A549 (cell line): ENCODE measurements at places on chromosomes 1 and 21. TPM values are rescaled to one million over a fixed set of nuclear protein-coding genes. Genes with fewer than 3 reads are reported as not detected.

The PTAFR gene
- 0.17 to 0.24 TPM (median 0.17 TPM) in 3 replicates for polyA plus RNA-seq

DNA sequence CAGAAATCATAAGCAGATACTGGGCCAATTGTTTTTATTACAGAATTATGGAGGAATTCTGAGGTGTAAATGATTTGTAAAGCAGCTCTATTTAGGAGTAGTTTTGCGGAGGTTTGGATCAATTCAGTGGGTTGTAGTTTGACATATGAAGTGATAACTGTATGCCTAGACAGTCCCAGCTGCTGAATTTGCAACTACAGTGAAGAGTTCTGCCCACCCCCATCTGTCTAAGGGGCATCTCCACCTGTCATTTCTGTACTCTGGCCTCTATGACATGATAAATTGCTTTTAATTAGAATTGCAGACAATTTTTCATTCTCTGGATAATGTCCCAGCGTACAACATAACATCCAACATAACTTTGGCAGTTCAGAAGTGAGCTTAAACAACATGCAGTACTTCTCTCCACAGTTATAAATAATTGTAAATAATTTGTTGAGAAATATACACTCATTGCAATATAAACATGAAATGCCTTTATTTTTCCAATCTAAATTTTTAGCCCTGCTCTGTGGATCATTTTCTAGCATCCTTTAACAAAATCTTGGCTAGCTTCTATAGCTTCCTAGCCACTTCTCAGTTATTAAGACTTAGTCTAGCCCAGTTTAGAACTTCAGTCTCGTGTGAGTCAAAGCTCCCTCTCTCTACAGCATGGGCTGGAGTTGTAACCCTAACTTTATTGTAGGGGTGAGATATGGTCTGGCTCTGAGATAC, 52.3 kb downstream of the PDE4B start:
- no peak for DNase-seq

- DNase-seq, result no peak
These were observed 1.1 kb upstream of the THEM5 start for GRCh38 chr1:151854658-151855057.

The HNRNPU gene
- 449 to 465 TPM (median 455 TPM) in 3 replicates for polyA plus RNA-seq

DNA sequence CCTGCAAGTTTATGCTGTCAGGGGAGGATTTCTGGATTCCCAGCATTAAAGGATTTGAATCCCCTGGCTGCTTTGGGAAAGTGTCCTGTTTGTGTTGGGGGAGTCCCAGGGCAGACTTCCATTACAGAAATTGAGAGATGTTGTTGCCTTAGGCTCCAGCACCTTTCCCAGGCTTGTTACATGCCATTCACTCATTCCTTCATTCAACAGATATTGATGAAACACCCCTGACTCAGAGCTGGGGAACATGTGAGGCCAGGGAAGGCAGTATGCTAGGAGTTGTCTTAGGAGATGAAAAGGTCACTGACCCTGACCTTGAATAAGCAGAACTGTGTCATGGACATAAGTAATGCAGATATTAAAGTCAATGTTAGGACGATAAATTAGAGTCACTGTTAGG, 161.7 kb downstream of the NTMT2 start:
- DNase-seq, result no peak

GRCh38 chr1:66276218-66276617, 257.7 kb upstream of the SGIP1 start:
- DNase-seq, result no peak

GRCh38 chr1:235720544-235720943, 71.0 kb upstream of the GNG4 start:
- DNase-seq, result no peak

DNA sequence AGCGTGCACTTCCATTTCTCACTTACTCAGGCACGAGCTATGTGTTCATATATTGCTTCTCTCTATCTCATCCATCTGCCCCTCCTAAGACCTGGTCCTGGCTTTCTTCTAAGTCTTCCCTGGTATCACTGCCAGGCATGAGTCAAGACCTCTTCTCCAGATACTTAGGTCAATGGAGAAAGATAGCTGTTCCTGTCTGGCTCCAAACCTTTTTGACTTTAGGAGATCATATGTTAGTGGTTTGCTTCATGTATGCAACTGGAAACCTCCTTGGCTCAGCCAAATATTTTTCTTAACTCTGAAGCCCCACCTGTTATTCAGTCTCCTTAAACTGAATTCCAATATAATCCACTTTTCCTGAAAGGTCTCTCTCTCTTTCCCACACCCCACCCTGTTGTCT, 211.6 kb upstream of the PTBP2 start:
- DNase-seq, result no peak

- DNase-seq, result no peak
These were observed 29.8 kb downstream of the MAPKAPK2 start for GRCh38 chr1:206714331-206715058.

DNA sequence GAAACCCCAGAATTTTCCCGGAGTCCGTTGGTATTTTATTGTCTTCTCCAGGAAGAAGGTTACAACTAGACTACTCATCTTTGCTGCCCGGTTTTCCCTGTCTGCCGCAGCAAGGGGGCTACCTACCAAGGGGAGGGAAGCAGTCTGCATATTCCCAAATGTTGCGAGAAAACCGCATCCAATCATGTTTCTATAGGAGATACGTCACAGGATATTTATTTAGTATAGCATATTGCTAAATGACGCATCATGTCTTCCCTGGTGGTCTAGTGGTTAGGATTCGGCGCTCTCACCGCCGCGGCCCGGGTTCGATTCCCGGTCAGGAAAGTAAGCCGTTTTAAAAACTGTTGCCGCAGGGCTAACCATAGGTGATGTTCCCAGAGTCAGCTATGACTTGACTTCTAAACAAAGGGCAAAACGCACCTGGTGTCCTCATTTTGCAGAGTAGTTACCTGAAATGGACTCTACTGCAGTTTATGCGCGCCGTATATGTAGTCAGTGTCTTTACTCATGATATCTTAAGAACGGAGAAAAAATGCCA, 15.2 kb upstream of the ZNF692 start:
- DNase-seq, result peak; percentile 66

- no peak for DNase-seq
These were observed 29.1 kb upstream of the PLA2G4A start for GRCh38 chr1:186799689-186800054.

The OR2L2 gene
- not detected in 3 replicates for polyA plus RNA-seq

The SPRR3 gene
- polyA plus RNA-seq, result not detected in 3 replicates

The CLCNKB gene
- 0.07 to 0.18 TPM (median 0.08 TPM) in 3 replicates for polyA plus RNA-seq

- DNase-seq, result no peak
These were observed 336.5 kb upstream of the ADGRL2 start for GRCh38 chr1:81463936-81464837.

- no peak for DNase-seq
These were observed 288.7 kb downstream of the SPATA17 start for GRCh38 chr1:217919683-217920388.

The TMCC2 gene
- 2.9 to 3.7 TPM (median 3.2 TPM) in 3 replicates for polyA plus RNA-seq

DNA sequence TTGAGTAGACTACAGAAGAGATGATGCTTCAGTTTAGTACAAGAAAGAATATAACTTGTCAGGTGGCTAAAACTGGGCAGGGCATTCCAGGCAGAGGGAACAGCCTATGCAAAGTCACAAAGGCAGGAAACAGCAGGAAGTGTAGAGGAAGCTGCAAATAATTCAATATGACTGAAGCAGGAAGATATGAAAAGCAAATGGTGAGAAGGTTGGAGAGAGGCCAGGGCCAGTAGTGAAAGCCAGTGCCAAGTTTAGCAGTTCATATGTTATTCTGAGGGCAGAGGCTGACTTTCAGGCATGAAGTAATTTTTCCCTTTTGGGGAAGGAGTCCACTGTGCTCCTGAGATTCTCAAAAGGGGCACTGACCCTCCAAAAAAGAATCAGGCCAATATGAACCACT, 8.0 kb upstream of the YBX1 start:
- DNase-seq, result no peak

DNA sequence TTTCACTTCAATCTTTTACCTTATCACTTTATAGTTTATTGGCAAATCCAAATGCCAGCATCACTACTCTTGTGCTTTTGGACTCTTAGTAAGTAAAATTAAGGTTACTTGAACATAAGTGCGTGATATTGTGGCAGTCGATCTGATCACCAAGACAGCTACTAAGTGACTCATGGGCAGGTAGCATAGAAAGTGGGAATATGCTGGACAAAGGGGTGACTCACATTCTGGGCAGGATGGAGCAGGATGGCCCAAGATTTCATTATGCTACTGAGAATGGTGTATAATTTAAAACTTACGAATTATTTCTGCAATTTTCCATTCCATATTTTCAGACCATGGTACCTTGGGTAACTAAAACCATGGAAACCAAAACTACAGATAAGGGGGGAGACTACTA, 120.2 kb downstream of the ROR1 start:
- no peak for DNase-seq

DNA sequence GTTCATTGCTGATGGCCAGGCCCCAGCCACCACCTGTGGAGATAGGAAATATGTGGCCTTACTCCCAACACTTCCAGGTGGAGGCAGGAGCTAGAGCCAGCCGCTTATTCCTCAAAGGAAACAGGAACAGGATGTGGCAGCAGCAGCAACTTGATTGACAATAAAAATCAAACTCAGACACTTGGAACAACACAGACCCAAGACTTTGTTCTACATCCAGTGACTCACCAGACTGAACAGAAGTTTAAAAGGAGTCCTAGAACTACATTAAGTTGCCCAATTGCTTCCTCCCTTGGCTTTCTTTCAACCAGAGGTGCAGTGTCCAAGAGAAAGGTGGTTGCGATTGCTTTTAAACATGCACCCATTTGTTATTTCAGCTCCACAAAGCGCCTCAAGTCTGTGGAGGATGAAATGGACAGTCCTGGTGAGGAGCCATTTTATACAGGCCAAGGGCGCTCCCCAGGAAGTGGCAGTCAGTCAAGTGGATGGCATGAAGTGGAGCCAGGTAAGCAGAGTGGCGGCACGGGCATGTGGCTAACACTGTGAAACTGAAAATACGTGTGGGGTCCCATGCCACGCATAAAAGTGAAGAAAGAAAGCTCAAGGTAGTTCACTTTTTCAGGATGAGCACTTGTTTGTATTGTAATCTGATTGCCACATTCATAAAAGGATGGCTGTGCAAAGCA, 276.6 kb downstream of the NFIA start:
- no peak for DNase-seq

The MRAP gene
- not detected in 3 replicates for polyA plus RNA-seq

The CA14 gene
- polyA plus RNA-seq, result not detected in 3 replicates

GRCh38 chr1:56688522-56689026, 43.5 kb downstream of the PRKAA2 start:
- DNase-seq, result peak; percentile 73

The TACSTD2 gene
- not detected in 3 replicates for polyA plus RNA-seq

GRCh38 chr1:221694109-221694508, 47.8 kb downstream of the DUSP10 start:
- DNase-seq, result no peak

The ACKR1 gene
- polyA plus RNA-seq, result not detected in 3 replicates

The BRDT gene
- not detected in 3 replicates for polyA plus RNA-seq

DNA sequence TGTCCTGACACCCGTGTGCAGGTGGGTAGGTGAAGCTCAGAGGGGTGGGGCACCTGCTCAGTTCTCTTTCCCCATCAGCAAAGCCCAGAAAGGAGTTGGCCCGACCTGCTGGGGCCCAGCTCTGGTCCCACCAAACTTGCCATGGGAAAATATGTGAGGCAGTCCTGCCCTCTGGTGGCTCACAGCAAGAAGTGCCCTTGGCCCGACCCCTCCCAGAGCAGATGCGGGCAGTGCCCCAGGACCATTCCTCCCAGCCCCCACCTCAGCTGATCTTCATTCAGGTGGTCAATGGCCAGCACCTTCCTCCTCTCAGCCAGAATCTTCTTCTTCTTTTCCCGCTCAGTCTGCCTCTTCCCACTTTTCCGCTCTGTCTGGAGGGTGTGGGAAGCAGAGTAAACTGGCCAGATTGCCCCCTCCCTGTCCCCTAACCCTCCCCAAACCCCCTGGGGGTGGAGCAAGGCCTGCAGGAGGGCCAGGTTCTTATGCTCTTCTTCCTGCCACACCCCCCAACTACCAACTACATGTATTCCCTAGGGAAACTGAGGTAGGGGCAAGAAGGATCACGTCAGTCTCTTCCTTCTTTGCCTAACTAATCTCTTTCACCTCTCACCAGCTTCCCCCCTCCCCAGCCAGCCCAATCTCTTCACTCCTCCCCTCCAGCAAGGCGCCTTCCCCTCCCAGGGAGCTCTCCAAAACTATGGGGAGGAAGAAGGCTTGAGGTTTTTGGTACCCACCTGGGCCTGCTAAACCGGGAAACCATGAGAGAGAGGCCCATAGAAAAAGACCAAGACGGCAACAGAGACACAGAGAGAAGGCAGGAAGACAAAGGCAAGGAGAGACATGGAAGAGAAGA, 15.6 kb downstream of the TNNT2 start:
- peak; percentile 47 for DNase-seq

DNA sequence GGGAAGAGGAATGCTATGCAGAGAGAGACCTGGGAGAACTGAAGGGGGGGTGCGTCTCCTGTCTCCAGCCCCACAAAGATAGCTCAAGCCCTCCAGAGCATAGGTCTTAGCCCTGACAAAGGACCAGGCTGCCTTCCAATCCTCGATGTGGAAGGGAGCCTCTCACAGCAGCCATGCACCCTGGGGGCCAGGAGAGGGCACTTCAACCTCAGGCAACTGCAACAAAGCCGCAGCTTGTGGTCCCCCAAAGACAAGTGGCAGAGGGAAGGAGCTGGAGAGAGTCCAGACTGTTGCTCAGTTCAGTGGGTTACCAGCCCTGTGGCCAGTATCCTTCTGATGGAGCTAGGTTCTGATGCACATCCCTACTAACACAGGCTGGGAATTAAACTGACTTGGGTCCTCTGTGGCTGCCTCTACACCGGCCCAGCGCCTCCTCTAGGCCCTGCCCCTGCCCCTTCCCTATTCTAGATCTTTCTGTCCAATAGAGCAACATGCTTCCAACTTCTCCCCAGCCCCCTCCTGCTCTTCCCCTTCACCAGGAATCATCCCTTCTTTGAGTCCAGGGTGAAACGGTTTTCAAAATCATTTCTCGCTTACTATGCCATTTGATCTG, 100.7 kb upstream of the SPATA6 start:
- DNase-seq, result peak; percentile 42

DNA sequence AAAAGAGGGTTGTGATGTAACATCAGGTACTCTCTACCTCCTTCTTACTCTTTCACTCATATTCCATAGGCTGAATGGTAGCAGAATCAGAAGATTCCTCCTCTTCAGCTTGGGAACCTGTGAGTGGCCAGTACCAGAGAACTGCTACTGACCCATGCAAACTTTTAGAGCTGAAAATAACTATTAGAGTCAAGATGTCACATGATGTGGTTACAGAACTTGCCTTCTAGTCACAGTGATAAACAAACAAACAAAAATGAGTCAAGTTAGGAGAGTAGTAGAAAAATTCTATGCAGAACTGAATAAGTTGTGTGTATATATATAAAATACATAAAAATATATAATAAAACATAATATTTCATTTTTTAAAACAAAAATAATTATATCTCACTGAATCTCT, 47.6 kb upstream of the RGS1 start:
- DNase-seq, result no peak

DNA sequence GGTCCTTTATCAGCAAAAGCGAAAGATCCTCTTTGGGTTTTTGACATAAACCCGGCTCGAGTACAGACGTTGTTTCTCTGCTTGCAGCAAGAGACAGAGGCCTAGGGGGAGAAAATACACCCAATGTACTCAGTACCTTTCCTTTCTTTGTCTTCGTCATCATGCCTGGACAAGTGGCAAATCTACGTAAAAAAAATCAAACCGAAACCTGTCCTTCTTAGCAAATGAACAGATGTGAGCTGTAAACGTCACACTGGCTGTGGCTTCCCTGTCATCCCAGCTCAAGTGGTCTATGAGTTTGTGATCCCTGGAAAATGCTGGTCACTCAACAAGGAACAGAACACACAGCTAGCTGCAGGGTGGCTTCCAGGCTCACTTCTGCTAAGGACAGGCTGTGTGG, 39.9 kb downstream of the STPG1 start:
- DNase-seq, result no peak

The MYOM3 gene
- 7.3 to 8.7 TPM (median 8.5 TPM) in 3 replicates for polyA plus RNA-seq

The COL8A2 gene
- 0.07 to 0.16 TPM (median 0.12 TPM) in 3 replicates for polyA plus RNA-seq
